ENCODE measurements at places on chromosomes 7 and 10.

DNA sequence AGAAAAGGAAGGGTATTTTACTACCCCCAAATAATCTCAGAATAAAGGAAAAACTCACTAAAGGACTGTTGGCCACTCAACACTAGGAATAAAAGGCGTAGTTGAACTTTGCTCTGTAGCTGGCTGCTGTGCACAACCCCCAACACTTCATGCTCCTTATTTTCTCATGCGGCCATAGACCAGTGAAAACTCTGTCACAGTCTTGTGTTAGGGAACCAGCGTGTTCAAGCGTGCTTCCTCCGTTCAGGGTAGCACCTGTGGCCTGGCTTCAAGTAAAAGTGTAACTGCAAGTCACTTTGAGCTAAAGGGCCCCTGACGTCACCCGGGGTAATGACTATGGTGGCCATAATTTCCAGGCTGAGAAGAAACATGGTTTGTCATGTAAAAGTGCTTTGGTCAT is 27.0 kb downstream of the BLNK start:
- DNase-seq: no peak

DNA sequence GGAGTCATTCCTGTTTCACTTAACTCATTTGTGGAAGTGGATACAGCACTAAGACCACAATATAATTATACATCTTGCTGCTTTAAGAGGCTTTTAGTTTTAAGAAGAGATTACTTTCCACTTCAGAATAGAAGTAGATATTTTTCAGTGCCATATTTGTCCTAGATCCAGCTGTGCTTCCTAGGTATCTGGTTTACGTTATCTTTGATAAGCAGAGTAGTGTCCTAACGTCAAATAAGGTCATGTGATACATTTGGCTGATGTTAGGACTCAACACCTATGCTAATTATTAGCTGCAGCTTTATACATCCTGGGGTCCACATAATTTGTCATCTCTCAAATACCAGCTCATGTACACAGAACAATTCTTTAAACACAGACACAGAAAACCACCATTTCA is 196.2 kb upstream of the SMIM30 start:
- DNase-seq: no peak

DNA sequence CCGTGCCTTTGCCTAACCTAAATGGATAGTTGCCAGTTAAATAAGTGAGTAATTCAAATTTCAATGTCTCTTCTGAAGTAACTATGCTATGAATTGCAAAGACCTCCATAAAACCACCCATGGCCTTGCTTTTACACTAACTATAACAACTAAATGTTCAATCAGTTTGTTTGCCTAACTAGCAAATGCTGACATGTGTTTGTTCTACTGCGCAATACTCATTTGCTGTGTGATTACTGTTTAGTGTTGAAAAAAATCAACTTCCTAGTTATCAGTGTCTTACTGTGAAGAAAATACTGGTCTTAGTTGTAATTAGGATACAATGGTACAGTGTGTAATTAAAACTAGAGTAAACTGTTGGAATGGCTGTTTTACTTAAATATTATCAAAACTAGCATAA is 47.3 kb upstream of the GATAD1 start:
- no peak for DNase-seq

DNA sequence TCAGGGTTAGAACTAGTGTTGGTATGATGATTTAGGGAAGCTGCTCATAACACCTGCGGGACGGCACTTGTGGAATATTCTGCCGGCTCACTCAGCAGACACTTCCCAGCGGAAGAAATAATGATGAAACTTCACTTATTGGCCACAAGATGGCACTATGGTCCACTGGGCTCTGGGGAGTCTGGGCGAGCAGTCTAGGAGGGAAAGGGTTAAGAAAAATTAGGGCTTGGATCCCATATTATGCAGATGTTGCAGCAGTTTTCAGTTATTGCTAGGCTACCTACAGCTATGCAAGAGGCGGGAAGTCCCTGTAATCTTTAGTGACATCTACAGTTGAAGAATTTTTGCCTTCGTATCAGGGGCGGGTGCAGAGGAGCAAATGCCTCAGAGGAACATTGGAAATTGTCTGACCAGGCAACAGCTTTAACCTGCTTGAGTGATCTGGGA is 238.7 kb upstream of the PRSS58 start:
- no peak for DNase-seq

DNA sequence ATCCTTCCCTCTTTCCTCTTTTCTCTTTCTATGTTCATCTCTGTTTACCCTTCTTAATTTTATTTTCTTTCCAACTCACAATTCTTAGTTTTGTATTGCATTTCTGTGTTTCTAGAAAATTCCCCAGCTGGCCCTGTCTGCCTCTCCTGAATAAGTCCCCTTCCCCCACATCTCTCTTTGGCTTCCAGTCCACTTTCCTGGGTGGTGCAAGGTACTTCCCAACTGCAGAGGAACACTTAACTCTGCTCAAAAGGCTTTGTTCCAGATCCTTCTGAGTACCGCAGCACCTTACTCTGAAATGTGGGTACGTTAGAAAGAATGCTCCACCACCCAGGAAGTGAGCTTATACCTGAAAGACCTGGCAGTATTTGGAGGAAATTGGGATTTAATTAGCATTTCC is 227.0 kb downstream of the TMEM178B start:
- no peak for DNase-seq

DNA sequence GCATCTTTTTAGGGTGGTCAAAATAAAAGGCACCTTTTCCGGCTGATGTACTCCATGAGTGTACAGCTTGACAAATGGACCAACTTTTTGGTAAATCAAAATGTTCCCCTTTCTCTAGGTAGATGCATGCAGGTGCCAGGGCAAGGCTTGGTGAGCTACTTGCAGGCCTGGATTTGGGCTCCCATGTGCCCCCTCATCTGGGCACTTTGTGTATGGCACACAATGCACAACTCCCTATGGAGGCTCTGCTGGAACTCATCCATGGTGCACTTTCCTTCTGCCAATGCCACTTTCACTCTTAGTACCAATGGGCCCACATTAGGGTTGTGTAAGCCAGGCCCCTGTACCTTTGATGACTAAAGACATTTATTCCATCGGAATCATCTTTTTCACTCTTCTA is 300.8 kb downstream of the SDHAF3 start:
- no peak for DNase-seq

GRCh38 chr10:11849277-11849676 is 26.1 kb downstream of the PROSER2 start:
- no peak for DNase-seq
